ENCODE measurements at places on chromosomes 7 and 10.

GRCh38 chr10:69457771-69458237, 6.5 kb downstream of the TSPAN15 start:
- no peak for DNase-seq

DNA sequence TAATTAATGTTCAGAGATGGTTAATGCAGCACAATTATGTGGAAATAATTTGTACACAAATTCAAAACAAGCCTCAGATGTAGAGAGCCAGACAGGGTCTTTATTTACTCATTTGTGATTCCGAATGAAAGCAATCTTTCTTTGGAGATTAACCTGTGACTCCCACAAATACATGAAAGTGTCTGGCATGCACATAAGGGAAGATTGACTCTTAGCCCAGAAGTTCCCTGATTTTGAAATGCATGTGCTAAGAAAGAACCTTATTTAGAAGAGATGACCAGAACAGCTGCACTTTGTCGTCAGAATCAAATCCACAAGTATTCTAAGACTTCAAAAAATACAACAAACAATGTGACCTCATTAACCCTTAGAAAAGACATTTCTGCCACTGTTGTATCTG, 45.1 kb downstream of the RNLS start:
- peak; percentile 82 for DNase-seq

- DNase-seq = no peak
Measured at GRCh38 chr7:31203551-31203950, 137.0 kb downstream of the NEUROD6 start.

DNA sequence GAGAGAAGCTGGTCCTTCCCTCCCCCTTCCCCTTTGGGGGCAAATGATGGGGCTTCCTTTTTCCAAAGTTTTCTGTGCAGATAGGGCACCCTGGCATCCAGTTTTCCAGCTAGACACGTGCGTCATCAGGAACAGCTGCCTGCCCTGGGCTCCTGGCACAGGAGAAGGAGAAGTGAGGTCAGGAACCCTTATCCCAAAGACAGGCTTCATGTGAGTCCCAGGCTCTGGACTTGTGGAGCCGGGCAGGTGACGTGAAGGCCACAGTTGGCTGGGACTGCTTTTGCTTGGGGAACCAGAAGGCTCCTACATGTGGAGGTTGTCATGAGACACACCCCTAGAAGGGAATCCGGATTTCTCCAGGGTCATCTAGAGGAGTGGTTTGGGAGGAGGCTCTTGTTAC, 66.5 kb downstream of the RBM20 start:
- DNase-seq = no peak

- no peak for DNase-seq
Measured at GRCh38 chr7:34879871-34880270, 157.4 kb downstream of the DPY19L1 start.

DNA sequence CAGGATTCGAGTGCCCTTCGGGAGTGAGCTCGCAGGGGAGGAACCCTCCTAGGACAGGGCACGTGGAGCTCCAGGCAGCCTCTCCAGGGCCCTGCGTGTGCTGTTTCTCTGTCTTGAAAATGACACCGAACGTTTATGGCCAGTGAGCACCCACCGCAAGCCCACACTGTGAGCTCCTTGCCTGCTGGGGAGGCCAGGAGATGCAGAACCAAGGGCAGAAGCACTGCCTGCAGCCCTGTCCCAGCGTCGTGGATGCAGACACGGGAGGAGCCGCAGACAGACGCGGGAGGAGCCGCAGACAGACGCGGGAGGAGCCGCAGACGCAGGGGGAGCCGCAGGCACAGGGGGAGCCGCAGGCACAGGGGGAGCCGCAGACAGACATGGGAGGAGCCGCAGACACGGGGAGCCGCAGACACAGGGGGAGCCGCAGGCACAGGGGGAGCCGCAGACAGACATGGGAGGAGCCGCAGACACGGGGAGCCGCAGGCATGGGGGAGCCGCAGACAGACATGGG, 314.4 kb downstream of the PTPRN2 start:
- no peak for DNase-seq

DNA sequence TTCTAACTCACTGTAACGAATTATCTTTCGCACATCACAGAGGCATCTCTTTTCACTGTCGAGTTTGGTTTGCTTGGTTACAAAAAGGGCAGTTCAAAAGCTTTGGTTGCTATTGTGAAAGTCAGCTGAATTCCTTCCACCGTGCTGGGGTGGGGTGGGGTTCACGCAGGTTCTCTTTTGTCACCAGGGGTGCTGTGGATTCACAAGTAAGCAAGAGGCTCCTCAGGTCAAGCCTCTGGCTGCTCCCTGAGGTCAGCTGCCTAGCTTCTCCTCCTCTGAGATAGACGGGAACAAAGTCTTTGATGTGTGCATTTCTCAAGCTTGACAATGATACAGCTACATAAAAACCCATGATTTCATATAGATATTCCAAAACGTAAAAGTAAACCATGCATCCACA, 47.7 kb downstream of the EGFR start:
- DNase-seq = no peak

DNA sequence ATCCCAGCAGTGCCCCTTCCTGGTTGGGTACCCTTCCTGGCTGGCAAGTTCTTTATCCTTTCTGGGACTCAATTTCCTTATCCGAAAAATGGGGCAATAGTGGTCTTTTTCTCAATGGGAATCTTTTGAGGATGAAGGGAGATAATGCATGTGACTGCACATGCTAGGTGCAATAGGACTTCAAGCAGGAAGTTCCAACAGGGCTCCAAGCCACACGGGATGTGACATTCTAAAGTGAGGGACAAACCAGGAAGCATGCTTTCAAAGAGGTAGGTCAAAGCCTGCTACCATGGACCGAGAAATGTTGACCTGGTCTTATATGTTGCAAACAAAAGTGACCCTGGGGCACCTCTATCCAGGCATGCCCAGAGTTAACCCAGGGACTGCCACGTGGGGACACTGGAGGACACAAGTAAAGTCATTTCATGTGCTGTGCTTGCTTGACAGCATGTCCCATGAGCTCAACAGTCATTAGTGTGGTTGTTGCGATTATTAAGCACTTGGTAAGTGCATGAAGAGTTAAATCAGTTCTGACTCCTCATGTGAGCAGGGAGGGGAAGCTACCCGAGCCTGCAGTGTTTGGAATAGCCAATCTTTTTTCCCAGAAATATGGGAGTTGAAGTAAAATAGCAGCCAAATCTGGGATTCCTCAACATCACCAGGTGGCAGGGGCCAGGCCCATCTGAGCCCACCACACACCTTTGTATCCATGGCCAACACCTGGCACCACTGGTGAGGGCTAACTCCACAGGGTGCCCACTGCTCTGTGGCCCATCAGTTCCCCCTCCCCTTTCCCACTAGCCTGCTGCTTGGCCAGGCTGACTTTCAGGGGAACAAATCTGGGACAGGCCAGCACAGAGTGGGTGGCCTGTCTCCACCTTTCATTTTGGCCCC, 5.7 kb downstream of the ARHGAP22 start:
- no peak for DNase-seq

GRCh38 chr7:102188746-102189145, 97.9 kb upstream of the SH2B2 start:
- no peak for DNase-seq

- DNase-seq = no peak
Measured at GRCh38 chr10:47071891-47072290, 160.7 kb downstream of the PTPN20 start.

GRCh38 chr10:47152861-47153349, 147.1 kb upstream of the GDF10 start:
- peak; percentile 41 for DNase-seq

DNA sequence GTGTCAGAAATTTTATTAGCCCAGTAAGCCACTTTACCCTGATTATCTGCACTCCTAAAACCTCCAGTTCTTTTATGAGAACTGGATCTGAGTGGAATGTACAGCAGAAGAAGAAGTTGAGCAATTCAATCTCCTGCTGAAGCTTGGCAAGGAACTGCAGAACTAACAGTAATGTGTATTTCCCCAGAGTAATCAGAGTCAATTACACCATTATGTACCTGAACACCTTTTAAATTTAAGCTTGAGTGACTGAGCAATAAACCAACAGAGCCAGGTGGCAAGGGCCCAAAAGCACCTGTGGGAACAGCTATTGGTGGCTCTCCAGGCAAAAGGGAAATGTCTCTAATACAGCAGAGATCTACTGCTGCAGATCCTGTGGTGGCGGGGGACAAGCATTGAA, 40.1 kb upstream of the AKR1C2 start:
- DNase-seq = peak; percentile 89

GRCh38 chr7:114402876-114403635, 11.6 kb upstream of the FOXP2 start:
- peak; percentile 64 for DNase-seq

GRCh38 chr7:42095791-42096190, 141.2 kb downstream of the GLI3 start:
- no peak for DNase-seq

GRCh38 chr7:94277236-94277635, 117.5 kb upstream of the COL1A2 start:
- no peak for DNase-seq

DNA sequence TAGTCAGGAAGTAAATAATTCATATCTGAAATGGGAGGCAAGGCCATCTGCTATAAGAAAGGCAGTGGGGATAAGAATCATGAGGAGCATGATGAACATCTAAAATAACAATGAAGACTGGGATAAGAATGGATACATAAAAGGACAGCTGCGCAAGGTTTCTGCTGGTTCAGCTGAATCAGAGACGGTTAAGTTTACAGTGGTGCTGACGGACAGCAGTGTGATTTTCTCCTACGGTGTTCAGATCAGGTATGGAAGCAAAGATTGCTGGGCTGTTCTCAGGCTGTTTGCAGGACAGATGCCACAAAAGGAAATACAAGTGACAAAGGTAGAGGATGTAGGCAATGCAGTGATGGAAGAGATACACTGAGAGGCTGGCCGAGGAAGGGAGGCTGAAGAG, 8.4 kb downstream of the CYCS start:
- DNase-seq = no peak

GRCh38 chr7:36638586-36639263, 85.6 kb downstream of the AOAH start:
- DNase-seq = no peak

DNA sequence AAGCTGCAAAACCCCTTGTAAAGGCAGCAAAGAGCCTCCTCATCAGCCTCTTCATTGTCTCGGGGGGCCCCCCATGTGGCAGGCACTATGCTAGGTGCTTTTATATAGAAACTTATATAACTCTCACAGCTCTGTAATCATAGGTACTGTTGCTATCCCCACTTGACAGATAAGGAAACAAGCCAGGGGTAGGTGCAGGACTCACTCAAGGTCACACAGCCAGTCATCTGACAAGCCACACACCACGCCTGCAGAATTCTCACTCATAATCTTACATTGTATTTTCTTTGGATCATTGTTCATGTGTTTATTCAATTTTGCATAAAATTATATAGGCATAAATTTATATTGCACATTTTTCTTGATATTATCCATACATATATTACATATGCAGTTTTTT, 165.4 kb downstream of the PPP1R17 start:
- no peak for DNase-seq

DNA sequence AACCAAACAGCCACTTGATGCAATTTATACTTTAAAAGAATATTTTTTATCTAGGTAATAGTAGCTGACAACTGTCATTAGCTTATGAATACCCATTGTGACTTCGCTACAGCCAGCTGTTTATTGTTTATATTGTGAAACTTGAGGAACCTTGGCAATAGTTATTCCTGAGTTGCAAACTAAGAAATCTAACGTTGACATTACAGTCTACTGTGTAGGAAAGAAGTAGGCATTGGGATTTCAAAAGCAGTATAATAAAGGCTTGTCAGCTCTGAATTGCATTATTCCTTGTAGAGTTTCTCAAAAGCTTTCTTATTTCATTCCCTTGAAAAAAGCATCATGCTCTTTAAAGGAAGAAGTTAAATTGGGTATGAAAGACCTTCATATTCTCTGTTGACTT, 42.7 kb upstream of the OIT3 start:
- DNase-seq = no peak

DNA sequence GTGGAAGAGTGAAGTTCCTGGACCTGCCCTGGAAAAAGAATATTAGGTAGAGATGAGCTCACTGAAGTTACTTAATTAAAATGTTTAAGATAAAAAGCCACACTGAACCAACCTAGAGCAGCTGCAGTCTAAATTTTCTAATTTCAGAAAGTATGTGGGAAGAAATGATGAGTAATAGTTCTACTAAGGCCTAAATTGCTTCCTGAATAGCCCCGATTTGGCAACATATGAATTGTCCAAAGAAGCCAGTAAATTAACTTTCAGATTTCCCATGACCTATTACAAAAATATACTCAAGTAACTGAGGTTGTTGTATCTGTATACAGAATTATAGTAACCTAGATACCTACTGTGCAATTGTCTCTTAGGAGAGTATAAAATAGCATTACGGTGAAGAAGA, 312.6 kb downstream of the IPMK start:
- peak; percentile 54 for DNase-seq

GRCh38 chr10:88892222-88892967, 12.3 kb downstream of the STAMBPL1 start:
- peak; percentile 28 for DNase-seq

GRCh38 chr7:152596824-152597223, 79.1 kb downstream of the XRCC2 start:
- no peak for DNase-seq

GRCh38 chr10:8056871-8057331, 2.4 kb downstream of the GATA3 start:
- no peak for DNase-seq

- no peak for DNase-seq
Measured at GRCh38 chr7:107154826-107155225, 14.0 kb upstream of the HBP1 start.

DNA sequence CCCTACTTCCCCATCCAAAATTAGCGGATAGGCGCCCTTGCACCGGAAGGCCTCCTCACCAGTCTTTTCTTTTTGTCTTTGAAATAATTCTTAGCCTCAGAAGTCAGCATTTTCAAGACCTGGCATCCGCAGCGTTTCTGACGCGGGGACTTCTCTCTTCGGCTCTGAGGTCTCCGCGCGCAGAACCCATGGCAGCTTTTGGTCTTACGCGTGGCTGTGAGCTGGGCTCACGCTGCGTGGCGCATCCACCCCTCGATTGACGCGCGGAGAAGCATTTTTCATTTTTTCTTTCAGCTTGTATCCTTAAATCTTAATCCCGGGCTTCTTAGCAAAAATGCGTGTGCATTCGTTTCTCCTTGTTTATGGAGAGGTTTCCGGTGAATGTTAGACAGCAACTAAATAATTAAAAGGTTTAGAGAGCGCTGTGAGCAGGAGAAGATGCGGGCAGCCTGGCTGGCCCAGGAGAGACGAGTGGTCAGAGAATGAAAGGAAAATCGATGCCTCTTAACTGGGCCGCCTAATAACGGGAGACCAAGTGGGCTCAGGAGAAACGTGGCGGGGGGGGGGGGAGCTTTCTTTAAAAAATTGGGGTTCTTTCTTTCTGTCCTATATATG, 2.0 kb upstream of the GATA3 start:
- DNase-seq = no peak
